ENCODE measurements at places on chromosomes 5 and 9.
A peak's percentile ranks its signal among the peaks of the same experiment; 100 is the strongest.

GRCh38 chr5:111535879-111536549 lies 23.7 kb upstream of the STARD4 start:
- no peak overlapping the region for H3K27ac ChIP-seq
- no peak for DNase-seq
- no peak overlapping the region for H3K4me3 ChIP-seq
- no peaks in the 10 kb centered on the region for H3K4me1 ChIP-seq
- no peaks in the 10 kb centered on the region for H3K27me3 ChIP-seq

DNA sequence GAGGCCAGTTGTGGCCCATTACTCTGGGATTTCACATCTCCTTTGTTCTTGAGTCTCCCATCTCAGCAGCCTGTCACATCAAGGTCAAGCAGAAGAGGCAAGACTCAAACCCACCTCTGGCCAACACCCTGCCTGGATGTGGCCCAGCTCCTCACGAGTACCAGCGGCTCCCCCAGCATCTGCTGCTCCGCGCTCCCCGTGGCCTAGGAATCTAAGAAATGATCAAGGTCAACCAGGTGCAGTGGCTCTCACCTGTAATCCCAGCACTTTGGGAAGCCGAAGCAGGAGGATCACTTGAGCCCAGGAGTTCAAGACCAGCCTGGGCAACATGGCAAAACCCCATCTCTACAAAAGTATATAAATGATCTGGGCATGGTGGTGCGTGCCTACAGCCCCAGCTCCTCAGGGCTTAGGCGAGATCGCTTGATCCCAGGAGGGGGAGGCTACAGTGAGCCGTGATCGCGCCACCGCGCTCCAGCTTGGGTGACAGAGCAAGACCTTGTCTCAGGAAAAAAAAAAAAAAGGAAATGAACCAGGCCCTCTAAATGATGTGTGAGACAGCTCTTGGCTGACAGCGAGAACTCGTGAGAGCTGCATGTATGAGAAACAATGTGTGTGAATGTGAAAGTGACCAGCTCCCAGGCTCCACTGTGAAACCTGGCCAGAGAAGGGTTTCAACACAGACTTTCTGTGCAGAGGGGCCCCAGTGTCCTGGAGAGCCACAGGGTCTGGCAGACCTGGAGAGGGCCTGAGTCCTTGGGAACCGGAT lies 61.6 kb upstream of the ANGPTL2 start:
- no peaks in the 10 kb centered on the region for H3K27me3 ChIP-seq
- no peak for DNase-seq
- H3K4me1 ChIP-seq: peaks cover 42% of the 10 kb centered on the region
- H3K27ac ChIP-seq: no peak overlapping the region

DNA sequence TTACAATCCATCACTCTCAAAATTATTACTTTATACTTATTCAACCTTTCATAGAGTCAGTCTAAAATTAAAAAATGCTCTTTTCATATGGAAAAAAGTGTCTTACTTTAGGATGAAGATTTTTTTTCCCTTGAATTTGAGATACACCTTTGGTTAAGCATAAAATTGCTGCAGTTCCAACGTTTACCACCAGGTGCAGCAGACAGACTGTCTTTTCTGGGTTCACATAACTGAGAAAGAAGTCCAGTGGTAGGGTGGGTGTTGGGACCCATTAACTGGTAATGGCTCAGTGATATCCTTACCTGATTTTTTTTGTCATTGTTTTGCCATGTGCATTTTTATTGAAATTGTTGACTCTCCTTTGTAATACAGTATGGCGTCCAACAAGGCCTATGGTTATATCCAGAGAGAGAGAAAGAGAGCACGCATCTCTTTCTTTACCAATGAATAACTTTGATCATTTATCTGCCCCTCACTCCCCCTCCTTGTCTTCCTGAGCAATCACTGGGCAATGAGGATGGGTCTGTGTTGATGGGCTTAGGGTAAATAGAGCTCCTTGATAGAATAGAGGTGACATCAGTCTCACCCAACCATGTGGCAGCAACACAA lies 98.4 kb downstream of the FBXL7 start:
- peak; percentile 7 for DNase-seq
- H3K4me1 ChIP-seq: no peaks in the 10 kb centered on the region
- no peaks in the 10 kb centered on the region for H3K36me3 ChIP-seq
- H3K27ac ChIP-seq: no peak overlapping the region
- no peaks in the 10 kb centered on the region for H3K27me3 ChIP-seq

DNA sequence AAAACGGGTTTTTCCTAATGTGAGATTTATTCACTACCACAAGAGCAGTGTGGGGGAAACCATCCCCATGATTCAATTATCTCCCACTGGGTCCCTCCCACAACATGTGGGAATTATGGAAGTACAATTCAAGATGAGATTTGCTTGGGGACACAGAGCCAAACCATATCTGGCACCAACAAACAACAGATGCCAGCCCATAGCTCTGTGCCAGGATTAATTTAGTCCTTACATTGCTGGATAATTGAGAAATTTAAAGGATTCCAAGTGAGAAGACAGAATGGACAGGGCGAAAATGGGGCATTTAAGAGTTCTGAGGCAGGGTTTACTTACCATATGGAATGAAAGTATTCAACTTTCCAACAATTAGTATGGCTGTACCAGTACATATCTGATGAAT lies 30.8 kb upstream of the DNAH5 start:
- H3K36me3 ChIP-seq: no peaks in the 10 kb centered on the region
- H3K4me3 ChIP-seq: no peak overlapping the region
- H3K4me1 ChIP-seq: no peaks in the 10 kb centered on the region
- no peak for DNase-seq
- no peak overlapping the region for H3K27ac ChIP-seq
- no peaks in the 10 kb centered on the region for H3K27me3 ChIP-seq

DNA sequence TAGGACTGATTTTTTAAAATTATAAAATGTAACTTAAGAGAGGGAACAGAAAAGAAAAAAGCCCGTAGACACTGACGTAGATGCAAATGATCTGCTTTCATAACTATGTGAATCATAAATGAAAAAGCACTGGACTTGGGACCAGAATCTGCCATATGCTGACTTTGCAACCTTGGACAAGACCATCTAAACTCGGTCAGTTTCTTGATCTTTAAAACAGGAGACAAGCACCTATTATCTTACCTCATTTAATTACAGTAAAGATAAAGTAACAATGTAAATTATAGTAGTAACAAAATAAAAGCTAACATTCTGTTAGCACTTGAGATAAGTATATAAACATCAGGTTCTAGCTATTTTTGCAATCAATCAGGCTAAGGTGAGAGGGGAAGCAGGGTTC lies 20.0 kb downstream of the FBXW2 start:
- H3K4me1 ChIP-seq: peaks cover 38% of the 10 kb centered on the region
- no peaks in the 10 kb centered on the region for H3K27me3 ChIP-seq
- no peak overlapping the region for H3K4me3 ChIP-seq
- DNase-seq: no peak

GRCh38 chr5:3825531-3826451 lies 230.2 kb downstream of the IRX1 start:
- no peak for DNase-seq
- no peaks in the 10 kb centered on the region for H3K27me3 ChIP-seq
- no peaks in the 10 kb centered on the region for H3K36me3 ChIP-seq
- H3K4me3 ChIP-seq: no peak overlapping the region
- H3K27ac ChIP-seq: no peak overlapping the region

GRCh38 chr5:60604771-60605170 lies 95.2 kb downstream of the DEPDC1B start:
- H3K27me3 ChIP-seq: no peaks in the 10 kb centered on the region
- peaks cover 36% of the 10 kb centered on the region for H3K36me3 ChIP-seq
- no peak overlapping the region for H3K4me3 ChIP-seq
- no peak overlapping the region for H3K27ac ChIP-seq

DNA sequence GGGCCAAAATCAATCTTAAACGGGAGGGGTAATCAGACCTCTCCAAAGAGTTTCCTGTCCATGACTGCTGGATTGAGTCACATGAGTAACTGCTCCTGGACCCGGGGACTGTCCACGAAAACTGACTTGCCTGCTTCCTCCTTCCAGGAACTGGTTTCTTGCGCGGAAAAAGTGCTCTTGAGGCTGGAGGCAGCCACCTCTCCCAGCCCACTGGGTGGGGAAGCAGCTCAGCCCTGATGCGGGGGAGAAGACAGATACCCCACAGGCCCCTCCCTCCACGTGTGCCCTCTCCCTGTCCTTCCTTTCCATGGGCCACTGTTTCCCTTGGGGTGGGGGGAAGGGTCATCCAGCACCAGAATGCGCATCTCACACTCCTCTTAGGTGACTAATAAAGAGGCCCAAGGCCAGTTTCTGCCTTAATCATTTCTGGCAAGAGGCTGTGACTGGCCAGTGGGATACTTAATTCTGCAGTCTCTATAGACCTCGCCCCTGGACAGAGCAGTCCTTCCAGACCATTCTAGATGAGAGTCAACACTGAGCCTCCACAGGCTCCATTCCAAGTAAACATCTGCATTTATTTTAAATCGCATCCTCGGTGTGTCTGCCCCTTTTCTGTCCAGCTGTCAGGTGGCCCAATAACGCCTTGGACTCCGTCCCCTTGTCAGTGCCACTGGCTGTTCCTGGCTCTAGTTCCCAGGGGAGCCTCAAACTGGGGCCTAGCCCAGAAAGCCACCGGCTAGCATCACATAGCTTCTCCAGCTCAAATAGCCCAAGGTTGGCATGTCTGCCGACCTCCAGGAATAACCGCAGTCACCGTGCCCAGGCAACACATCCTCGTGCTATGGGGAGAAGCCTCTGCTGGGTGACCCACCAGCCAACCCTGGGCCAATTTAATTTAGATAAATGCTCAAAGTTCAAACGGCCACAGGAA lies 12.0 kb downstream of the REXO4 start:
- no peaks in the 10 kb centered on the region for H3K27me3 ChIP-seq
- H3K36me3 ChIP-seq: peaks cover 46% of the 10 kb centered on the region
- H3K4me3 ChIP-seq: no peak overlapping the region
- peaks cover 8% of the 10 kb centered on the region for H3K4me1 ChIP-seq

DNA sequence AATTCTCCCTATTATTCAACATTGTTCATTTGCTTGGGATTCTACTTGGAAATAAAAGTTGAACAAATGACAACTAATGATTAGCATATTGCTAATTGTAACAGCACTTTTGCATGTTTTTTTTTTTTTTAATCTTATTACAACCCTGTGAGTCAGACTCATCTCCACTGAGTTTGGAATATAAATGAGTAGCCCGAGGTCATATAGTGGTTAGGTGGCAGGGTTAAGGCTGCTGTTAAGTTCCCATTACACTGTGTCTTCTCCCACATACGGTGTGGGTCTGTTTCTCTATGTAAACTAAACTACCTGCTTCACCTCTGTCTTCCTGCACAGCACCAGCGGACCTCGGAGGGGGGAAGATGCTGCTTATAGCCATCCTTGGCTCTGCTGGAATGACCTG lies 92.4 kb downstream of the EQTN start:
- H3K4me1 ChIP-seq: no peaks in the 10 kb centered on the region
- H3K27me3 ChIP-seq: no peaks in the 10 kb centered on the region
- H3K36me3 ChIP-seq: no peaks in the 10 kb centered on the region
- no peak overlapping the region for H3K4me3 ChIP-seq

DNA sequence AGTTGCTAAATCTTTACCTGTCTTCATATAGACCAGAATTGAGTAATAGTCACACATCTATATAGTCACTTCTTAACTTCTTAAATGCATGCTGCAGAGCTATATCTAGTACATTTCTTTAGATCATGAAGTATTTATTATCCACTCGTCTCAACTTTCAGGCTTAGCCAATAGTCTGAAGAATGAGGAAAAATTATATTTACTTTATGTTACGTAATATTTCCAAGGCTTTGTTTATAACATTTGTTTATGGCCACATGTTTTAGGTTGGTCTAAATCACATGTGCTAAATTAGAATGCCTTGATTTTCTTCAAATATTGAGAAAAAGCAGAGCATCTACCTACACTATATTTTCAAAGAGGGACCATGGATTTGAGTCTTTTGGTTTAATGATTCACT lies 47.2 kb upstream of the RGMB start:
- no peak overlapping the region for H3K4me3 ChIP-seq
- no peak for DNase-seq
- no peaks in the 10 kb centered on the region for H3K36me3 ChIP-seq
- H3K4me1 ChIP-seq: no peaks in the 10 kb centered on the region
- no peaks in the 10 kb centered on the region for H3K27me3 ChIP-seq

DNA sequence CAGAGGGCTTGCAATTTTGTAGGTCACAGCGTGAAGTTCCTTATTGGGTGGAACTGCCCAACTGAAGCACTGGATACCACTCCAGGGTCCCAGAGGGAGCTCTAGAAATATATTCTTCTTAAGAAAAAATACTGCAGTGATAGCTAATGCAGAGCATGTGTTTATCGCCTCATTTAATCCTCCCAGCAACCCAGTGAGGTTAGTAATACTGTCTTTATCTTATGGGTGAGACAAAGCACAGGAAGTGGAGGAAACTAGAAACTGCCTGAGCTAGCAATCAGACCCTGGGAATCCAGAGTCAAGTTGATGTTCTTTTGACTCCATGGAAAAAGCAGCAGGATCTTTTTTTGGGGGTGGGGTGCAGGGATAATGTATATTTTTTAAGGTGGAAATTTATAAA lies 153.3 kb downstream of the PJA2 start:
- no peak overlapping the region for H3K27ac ChIP-seq
- no peak for DNase-seq
- H3K4me1 ChIP-seq: no peaks in the 10 kb centered on the region
- H3K4me3 ChIP-seq: no peak overlapping the region

DNA sequence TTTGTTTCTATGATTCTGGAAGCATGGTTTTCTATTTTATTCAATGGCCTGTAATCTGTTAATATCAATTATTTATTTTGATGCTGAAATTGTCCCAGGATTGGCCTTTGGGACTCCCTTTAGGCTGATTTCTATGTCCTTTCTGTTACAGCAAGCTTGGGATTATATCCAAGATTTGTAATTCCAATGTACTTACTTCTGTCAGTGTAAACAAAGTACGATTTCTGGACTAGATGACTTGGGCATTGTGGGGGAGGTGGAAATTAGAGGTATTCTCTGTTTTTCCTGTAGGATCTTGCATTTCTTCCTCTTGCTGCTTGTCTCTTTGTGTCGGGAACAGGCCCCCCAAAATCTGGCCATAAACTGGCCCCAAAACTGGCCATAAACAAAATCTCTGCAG lies 3.7 kb downstream of the PCDHGA12 start:
- no peak for DNase-seq
- no peaks in the 10 kb centered on the region for H3K27me3 ChIP-seq
- H3K4me1 ChIP-seq: no peaks in the 10 kb centered on the region

DNA sequence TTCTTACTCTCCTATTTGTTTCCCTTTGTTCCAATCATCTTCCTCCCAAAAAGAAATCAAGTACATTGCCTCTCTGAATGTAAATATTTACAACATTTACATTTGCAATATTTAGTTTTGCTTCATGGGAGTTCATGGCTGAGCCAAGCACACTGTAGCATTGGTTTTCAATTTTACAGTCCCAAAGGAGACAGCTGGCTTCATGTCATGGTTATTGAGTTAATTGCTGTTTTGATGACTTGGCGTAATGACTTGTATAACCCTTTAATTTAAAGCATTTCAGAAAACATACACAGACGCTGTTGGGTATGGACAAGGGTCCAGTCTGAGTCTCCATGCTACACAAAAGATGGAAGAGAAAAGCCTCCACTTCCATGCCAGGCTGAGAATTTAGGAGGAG lies 25.6 kb upstream of the VLDLR start:
- no peak overlapping the region for H3K4me3 ChIP-seq
- no peaks in the 10 kb centered on the region for H3K36me3 ChIP-seq
- H3K27me3 ChIP-seq: no peaks in the 10 kb centered on the region
- H3K4me1 ChIP-seq: no peaks in the 10 kb centered on the region
- DNase-seq: no peak
- no peak overlapping the region for H3K27ac ChIP-seq

GRCh38 chr5:172860520-172861443 lies 26.7 kb downstream of the ERGIC1 start:
- H3K4me1 ChIP-seq: peaks cover 87% of the 10 kb centered on the region
- 0 out of 2 replicates have a peak, but pooled peaks cover 1% of the 10 kb centered on the region for H3K36me3 ChIP-seq
- H3K27ac ChIP-seq: peak overlapping the region; percentile 99

- H3K27me3 ChIP-seq: no peaks in the 10 kb centered on the region
- no peak for DNase-seq
- H3K4me3 ChIP-seq: no peak overlapping the region
Measured at GRCh38 chr5:173772384-173773059, 115.6 kb upstream of the CPEB4 start.

All from HepG2 (cell line).